ENCODE measurements at places on chromosomes 5 and 9.
A peak's percentile ranks its signal among the peaks of the same experiment; 100 is the strongest.

DNA sequence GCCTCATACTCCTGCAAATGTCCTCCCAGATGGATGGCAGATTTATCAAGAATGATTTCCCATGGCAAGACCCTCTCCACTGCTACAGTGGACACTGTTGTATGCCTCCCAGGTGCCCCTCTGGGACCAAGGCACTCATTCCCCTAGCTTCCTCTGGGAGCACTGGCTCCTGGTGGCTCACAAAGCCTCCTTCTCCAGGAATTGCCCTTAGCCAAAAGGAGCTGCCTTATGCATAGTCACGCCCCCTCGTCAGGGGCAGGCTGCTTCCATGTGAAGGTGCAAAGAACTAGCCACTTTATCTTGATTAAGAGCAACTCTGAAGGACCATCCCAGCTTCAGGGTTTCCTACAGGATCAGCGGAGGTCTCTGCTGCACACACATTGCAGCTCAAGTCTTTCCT is 358.1 kb downstream of the CDK5RAP2 start:
- DNase-seq, result no peak

GRCh38 chr5:137834498-137835049 is 33.1 kb upstream of the MYOT start:
- no peak for DNase-seq

DNA sequence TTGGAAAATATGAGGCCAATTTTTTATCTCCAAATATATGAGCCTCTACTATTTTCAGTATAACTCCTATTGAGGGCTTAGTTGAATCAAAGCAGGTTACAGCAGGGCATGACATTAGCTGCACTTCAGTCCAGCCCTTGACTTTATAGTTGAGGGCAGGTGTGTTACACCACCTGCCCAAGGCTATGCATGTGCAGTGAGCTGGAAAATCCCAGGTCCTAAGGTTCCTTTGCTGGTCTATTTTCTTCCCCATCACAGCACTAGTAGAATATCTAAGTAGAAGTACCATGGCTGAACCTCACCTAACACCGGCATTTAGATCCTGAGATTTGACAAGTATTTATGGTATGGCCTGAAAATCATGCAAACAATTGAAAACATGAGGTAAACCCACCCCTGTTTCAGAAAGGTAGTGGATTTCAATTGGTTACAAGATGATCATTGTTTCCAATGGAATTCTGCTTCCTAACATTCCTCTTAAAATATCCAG is 201.1 kb downstream of the SEMA5A start:
- no peak for DNase-seq

GRCh38 chr5:179268966-179269693 is 76.1 kb downstream of the ADAMTS2 start:
- DNase-seq, result no peak

DNA sequence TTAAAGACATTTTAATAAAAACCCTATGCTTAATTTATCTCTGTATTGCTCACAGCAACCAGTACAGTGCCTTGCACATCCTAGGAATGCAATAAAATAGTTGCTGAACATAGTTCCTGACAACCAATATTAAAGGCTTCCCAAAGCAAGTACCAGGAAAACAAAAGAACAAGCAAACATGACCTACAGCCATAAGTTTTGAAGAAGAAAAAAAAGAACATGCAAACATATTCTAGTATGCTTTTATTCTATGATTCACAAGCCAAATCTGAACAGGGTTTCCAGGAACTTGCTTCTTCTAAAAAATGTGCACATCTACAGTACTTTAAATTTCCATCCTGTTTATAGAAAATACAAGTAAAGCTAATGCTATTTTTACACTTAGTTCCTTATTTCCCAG is 4.5 kb downstream of the CEMIP2 start:
- no peak for DNase-seq

DNA sequence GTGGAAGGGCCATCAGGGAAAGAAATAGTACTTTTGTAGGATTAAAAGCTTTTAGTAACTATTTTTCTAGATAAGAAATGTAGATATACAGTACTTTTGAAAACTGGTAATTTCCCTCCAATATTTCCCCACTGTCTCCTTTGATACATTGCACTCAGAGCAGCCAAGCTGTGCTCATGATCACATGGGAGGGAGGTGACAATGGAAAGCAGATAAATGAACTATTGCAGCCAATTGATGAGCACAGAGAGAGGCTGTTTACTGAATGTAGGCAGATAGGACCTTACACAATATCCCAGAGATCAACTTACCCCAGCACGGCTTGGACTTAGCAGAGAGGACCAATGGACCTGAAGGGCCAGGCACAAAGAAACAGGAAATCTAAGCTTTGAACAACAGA is 178.0 kb upstream of the NREP start:
- DNase-seq, result no peak

- DNase-seq, result no peak
These were observed 1151.6 kb upstream of the CDH9 start for GRCh38 chr5:28190011-28190410.

GRCh38 chr9:107351382-107352045 is 68.4 kb downstream of the RAD23B start:
- no peak for DNase-seq

DNA sequence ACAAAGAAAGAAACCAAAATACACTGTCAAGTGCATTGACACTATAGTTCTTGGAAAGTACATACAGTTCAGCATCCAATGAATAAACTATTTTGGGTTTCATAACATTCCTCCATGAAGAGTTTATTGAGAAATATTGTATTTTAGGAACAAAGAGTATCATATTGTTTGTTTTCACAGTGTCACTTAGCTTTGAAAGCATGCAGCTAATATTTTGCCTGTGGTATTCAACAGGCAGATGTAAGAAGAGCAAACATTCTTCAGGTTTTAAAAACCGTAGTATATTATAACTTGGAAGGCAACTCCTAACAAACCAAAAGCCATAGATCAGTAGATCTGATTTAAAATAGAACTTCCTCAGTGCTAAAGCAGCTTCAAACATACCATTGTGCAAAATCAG is 4.5 kb downstream of the PRELID2 start:
- DNase-seq, result no peak

GRCh38 chr5:69245031-69245430 is 10.3 kb downstream of the CDK7 start:
- no peak for DNase-seq

- peak; percentile 61 for DNase-seq
These were observed 70.0 kb downstream of the RXRA start for GRCh38 chr9:134396258-134396742.

DNA sequence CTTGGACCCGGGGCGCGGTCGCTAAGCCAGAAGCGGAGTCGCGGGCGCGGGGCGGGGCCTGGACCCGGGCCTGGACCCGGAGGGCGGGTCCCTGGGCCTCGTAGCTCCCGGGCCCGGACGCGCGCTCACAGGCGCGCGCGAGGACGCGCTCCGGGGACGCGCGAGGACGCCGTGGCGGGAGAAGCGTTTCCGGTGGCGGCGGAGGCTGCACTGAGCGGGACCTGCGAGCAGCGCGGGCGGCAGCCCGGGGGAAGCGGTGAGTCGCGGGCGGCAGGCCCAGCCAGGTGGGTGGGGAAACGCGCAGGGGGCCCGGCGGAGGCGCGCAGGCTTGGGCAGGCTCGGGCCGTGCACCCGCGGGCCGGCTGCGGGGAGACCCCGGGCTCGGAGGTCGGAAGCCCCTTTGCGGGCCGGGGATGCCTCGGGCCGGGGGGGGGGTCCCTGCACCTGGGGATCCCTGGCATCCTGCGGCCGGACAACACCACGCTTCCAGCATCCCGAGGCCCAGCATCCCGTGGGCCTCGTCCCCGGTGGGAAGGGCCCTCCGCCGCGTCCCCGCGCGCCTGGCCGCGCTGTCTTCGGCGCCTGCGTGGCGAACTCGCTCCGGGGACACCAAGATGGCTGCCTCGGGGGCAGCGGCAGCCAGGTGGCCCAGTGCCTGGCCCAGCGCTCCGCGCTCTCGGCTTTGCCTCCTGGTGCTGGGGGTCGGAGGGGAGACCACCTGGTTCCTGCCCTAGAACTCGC is at the start of gene SFXN1:
SFXN1 (plus strand) TSS at position 177 of the 741 bp plus-strand sequence. CDS start 13,544 bp downstream, outside the sequence.
- DNase-seq, result peak; percentile 89

- no peak for DNase-seq
These were observed 50.8 kb upstream of the PCSK1 start for GRCh38 chr5:96483878-96484277.

DNA sequence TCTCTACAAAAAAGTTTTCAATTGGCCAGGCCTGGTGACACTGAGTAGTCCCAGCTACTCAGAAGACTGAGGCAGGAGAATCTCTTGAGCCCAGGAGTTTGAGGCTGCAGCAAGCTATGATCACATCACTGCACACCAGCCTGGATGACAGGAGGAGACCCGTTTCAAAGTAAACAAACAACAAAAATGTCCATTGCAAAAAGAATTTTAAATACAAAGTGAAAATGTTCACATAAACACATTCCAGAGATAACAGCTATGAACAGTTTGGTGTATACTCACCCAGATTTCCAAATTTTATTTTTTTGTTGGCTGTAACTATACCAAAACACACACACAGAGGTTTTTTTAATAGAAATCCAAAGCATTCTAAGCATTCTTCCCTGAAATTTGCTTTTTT is 39.8 kb downstream of the ADRA1B start:
- DNase-seq, result no peak

- no peak for DNase-seq
These were observed 27.0 kb upstream of the ZNF354B start for GRCh38 chr5:178832618-178833201.

GRCh38 chr9:5425006-5425628 is 12.6 kb downstream of the PLGRKT start:
- DNase-seq, result no peak

- no peak for DNase-seq
These were observed 525 bp downstream of the KIF24 start for GRCh38 chr9:34328500-34328986.

Measured in stimulated activated effector memory CD8-positive, alpha-beta T cell treated with anti-CD3 and anti-CD28 coated beads, Interleukin-12 subunit alpha, Interleukin-12 subunit beta, amount 100 ng/mL, for 72 hours (primary cell).